ENCODE measurements at places on chromosomes 6 and 20. TPM values are rescaled to one million over a fixed set of nuclear protein-coding genes. Genes with fewer than 3 reads are reported as not detected.

- peak within 1 kb of the TSS; percentile 56 for H3K4me3 ChIP-seq
- H3K4me1 ChIP-seq = peaks cover 24% of the 10 kb centered on the region
- H3K36me3 ChIP-seq = no peaks in the 10 kb centered on the region
- no peak within 1 kb of the TSS for H3K27ac ChIP-seq
- DNase-seq = peak; percentile 89
Observed at GRCh38 chr6:166308033-166308768, at the start of gene PRR18. TSS of gene PRR18 (minus strand) at chr6:166308392. CDS start at chr6:166308142, 250 bp downstream.

Gene RBM38
- 203 TPM for total RNA-seq

Gene BCAS1
- total RNA-seq = 0.13 TPM

GRCh38 chr6:5412017-5412416 is 150.7 kb downstream of the FARS2 start:
- no peaks in the 10 kb centered on the region for H3K27me3 ChIP-seq
- H3K4me1 ChIP-seq = no peaks in the 10 kb centered on the region
- H3K27ac ChIP-seq = no peak overlapping the region

GRCh38 chr6:138572167-138572875 is 73.0 kb upstream of the NHSL1 start:
- H3K4me1 ChIP-seq = peaks cover 11% of the 10 kb centered on the region
- H3K27ac ChIP-seq = peak overlapping the region; percentile 61
- no peak for DNase-seq
- H3K4me3 ChIP-seq = peak overlapping the region; percentile 52

Gene PREX1
- total RNA-seq = 25.0 TPM

Gene CTNNBL1
- total RNA-seq = 54.3 TPM

Gene NT5DC1
- 4.1 TPM for total RNA-seq

Gene SLC26A8
- total RNA-seq = not detected

DNA sequence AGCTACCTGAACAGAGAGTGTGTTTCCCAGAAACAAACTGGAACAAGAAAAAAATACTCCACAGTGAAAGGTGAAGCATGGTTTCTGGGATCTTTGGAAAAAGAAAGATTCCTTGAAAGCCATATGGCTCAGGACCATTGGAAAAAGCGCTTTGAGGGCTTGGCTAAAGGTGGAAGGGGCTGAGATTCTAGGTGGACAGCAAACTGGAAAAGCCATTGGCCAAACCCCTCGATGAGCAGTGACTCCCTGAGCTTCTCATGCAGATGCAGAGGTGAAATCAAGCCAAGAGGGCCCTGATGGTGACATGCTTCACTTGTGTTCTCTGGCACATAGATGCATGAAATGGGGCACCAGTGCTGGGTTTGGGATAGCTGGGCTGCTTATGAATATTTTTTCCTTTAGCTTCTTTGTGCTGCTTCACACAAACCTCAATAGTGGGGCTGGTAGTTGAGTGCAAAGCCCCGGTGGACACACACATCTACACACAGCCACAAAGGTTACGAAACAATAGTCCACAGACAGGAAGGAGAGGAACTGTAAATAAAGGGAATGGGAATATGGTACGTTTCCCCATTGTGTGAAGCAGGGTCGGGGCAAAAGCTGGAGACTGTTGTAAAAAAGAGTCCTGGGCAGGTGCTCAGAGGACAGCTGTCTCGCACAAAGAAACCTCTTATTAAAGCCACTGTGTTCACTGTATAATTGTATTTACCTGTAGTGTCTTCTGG is 117.8 kb downstream of the FOXA2 start:
- H3K27me3 ChIP-seq = no peaks in the 10 kb centered on the region
- no peak overlapping the region for H3K27ac ChIP-seq
- H3K4me3 ChIP-seq = no peak overlapping the region
- H3K4me1 ChIP-seq = no peaks in the 10 kb centered on the region
- DNase-seq = no peak

Data from esophagus muscularis mucosa (tissue), 4 donors.